NCI-H446 treated with DMSO at 0.1 percent for 48 hours (cell line): ENCODE measurements at places on chromosomes 1 and 21.

DNA sequence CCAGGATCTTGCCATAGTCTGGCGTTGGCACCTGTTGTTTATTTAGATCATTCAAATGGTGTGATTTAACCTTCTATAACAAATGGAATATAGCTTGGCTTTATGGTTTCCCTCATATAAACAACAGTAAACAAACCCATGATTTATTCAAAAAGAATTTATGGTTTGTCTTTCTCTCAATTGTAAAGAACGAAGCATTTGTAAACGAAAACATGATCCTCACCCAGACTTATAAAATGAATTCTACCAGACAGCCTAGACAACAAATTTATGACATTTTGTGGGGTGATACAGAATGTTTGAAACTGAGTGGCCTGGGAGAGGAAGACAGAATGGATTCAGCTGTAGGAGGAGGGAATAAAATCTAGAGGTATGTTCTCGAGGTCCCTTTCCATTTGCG is 66.1 kb upstream of the PTGFR start:
- no peak for DNase-seq

GRCh38 chr1:150955280-150955679 is 19.4 kb downstream of the CERS2 start:
- no peak for DNase-seq

DNA sequence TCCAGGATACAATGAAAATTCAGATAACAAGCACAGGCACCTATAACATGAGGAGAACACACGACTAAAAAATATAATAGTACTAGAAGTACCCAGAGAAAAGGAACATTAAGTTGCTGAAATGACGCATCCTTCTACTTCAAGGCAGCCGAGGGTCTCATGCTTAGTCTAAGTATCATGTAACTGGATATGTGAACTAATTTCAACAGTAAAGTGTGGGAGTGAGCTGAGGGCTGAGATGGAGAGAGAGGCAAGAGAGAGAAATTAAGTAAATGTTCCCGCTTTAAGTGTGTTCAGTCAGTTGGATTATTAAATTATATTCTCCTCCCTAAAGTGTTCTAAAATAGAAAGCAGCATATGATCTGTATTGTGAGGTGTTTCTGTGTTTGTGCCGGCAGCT is 152.2 kb upstream of the KRTAP19-8 start:
- DNase-seq, result no peak

DNA sequence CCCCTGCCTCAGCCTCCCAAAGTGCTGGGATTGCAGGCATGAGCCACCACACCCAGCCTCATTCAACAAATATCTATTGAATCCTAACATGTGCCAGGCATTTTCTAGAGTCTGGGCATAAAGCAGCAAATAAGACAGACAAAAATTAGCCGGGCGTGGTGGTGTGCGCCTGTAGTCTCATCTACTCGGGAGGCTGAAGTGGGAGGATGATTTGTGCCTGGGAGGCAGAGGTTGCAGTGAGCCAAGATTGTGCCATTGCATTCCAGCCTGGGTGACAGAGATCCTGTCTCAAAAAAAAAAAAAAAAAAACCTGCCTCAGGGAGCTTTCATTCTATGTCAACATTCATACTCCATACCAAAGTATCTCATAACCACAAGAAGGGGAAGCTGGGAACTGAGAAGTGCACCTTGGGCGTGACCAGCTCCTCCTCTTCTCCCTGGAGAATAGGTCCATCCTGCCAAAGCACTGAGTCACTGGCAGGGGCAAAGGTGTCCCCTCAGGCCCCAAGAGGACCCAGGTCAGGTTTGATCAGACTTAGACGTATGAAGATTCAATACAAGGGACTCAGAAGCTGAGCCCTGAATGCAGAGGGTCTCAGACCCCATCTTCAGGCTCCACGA is 36.8 kb upstream of the PPP1R15B start:
- DNase-seq, result no peak
